SW 1271 (cell line): ENCODE measurements at places on chromosomes 13 and 19.
A peak's percentile ranks its signal among the peaks of the same experiment; 100 is the strongest.

DNA sequence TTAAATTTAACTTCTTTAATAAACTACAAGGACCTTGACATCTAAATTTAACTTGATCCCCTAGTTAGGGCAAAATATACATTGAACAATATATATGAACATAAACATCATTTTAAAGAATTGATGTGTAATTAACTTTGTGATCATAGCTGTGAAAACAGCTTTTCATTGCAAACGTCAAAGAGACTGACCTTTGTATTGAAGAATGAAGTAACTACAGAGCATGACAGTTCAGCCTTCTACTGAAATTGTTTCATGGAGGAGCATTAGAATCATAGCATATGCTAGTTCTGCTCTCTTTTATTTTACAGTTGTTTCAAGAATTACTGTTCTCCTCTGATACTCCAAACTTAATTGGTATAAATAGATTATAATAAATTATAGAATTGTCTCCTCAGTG is 123.4 kb upstream of the PRR20A start:
- DNase-seq = no peak

- peak; percentile 83 for DNase-seq
Observed at GRCh38 chr19:1279782-1280341, 4.5 kb downstream of the FAM174C start.

DNA sequence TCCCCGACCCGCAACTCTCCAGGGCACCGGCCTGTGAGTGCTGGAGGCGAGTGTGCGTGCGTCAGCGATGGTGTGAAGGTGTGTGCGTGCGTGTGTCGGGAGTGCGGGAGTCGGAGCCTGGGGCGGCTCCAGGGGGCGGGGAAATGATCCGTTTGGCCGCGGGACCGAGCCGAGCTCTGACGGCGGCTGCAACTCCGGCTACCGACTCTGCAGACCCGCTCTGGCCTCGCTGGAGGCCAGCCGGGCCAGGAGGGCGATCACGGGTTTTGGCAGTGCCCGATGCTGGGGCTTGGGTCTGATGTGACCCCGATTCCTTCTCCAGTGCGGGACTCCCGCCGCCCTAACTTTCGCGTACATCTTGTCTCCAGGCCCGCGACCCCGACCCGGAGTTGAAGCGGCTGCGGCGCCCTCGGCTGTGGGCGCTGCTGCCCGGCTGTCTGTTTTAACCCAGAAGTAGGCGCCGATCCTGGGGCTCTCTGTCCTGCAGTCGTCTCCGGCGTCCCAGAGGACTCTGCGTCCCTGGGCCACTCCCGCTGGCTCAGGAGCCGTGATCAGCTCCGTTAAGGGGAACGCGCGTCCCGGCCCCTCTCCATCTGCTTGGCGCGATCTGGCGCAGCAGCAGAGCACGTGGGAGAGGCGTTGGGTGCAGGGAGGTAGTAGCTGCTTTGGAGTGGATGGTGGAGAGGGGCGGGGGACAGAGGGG is 1.2 kb downstream of the CHST8 start:
- no peak for DNase-seq

GRCh38 chr13:70893832-70894231 is 785.6 kb upstream of the KLHL1 start:
- no peak for DNase-seq

- no peak for DNase-seq
Observed at GRCh38 chr13:38785042-38785441, 98.2 kb downstream of the FREM2 start.

GRCh38 chr13:102710261-102710679 is 15.4 kb upstream of the METTL21C start:
- no peak for DNase-seq

DNA sequence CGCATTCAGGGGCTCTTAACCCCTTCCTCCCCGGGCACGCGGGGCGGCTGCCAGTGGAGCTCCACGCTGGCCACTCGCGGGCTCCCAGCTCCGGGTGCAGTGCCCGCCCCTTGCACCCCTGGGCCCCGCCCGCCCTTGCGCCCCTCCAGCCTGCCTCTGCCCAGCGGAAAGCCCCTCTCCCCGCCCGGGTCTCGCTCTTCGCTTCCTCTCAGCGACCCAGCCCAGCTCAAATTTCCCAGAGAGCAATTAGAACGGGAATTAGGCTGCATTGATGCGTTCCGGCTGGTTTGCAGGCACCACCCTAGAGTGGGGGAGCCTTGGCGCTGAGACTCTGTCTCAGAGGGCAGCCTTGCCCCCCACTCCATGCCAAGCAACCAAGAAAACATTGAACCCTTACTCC is 1.8 kb upstream of the GSX1 start:
- no peak for DNase-seq

GRCh38 chr13:64029343-64030093 is 2613.9 kb upstream of the PCDH20 start:
- no peak for DNase-seq

DNA sequence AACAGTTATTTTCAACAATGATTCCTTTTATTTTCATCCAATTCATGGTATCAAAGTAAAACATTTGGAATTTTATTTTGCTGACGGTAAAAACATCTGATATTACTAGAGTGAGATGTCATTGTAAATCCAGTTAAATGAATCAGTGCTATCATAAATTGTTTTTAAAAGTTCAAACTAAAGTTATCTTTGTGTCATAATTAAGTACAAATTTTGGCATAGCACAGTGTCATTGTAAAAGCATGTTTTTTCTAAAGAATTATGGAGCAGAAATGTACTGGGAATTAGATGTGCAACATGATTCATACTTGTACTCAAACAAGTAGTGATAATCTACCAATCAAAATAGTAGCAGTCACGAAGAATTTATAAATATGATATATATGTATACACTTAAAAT is 92.8 kb downstream of the FAM216B start:
- DNase-seq = no peak

DNA sequence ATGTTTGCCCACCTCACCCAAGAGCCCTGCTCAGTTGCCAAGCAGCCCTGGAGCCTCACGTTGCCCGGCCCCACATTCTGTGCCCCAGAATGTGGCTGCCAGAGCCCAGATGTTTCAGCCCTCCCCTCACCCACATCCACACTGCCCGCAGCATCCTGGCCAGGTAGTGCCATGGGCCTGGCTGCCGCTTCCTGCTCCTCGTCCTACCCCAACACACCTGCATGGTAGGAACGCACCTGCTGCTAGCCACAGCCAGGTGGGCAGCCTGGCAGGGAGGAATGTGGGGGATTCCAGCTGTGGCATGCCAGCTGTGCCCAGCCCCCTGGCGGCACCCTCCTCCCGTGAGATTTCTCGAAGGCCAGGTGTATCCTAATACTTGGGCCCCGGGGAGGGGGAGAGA is 7.5 kb upstream of the NFIX start:
- no peak for DNase-seq

DNA sequence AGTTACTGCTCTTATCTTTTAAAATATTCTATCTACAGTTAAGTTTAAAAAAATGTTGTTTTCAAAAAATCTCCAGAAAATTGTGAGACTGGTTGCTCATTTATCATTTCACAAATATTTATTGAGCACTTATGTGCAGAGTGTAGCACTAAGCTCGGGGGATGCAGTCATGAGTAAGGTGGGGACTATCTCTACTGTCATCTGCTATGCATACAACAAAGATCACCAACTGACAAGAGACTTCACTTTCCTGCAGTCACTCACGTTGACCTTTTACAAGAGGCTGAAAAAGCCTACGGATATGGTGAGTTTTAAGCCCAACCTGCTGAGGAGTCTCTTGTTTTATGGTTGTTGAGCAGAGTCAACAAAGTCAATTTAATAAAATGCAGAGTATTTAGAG is 392.5 kb downstream of the KLF12 start:
- no peak for DNase-seq

DNA sequence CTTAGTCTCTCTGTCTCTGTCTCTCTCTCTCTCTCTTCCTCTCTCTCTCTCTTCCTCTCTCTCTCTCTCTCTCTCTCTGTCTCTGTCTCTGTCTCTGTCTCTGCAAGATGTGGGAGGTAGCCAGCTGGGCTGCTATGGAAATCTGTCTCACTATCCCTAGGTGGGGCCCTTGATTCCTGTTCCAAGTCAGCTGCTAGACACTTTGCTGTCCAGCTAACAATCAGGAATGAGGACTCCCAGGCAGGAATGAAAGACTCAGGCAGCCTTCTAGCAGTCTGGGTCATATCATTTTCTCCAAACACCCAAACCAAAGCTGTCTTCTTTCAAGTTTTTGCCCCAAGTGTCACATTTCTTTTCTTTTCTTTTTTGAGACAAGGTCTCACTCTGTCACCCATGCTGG is 23.2 kb downstream of the CATSPERD start:
- no peak for DNase-seq

DNA sequence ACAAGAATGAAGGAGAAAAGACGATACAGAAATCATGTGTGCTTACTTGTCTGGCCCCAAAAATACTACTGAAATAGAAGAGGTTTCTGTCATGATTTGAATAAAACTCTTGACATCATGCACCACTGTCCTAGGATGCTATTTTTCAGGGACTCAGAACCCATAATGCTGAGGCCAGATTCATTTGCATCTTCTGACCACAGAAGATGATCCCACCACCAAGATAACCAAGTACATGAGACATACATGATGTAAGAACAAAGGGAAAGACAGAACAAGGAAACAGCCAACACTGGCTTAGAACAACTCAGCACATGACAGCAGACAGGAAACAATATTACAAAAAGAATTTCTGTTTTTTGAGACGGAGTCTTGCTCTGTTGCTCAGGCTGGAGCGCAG is 2.5 kb downstream of the ZNF552 start:
- no peak for DNase-seq

- DNase-seq = peak; percentile 77
Observed at GRCh38 chr19:19591133-19591825, 27.2 kb downstream of the PBX4 start.

DNA sequence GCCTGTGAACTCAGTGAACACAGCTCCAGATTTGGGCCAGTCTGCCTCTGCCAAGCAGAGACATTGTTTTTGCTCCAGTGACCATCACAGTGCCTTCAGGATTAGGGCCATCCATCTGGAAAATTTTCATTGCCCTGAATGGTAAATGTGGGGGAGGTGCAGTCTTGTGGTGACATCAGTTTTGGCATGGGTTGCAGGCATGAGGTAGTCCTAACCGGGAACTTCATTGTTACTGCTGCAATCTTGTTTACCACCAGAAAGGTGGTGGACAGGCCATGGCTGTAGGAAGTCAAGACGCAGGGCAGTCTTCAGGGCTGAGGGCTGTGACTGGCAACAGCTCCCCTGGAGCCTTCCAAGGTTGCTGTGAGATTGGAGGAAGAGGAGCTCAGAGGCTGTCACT is 55.2 kb downstream of the SPATA13 start:
- DNase-seq = no peak

- DNase-seq = no peak
Observed at GRCh38 chr19:977058-977464, 7.1 kb upstream of the WDR18 start.

DNA sequence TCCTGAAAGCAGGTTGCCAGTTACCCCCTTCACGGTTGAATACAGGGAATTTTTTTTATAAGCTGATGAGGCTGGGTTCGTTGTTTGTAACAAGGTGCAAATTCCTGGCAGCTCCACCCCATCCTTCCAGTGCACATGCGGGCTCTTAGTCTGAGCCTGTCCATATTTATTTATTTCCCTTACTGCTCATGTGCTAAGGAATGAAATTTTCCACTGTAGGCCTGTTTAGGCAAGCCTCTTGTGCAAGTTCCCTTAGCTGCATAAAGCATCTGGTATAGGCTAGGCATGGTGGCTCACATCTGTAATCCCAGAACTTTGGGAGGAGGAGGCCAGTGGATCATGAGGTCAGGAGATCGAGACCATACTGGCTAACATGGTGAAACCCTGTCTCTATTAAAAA is 560.9 kb upstream of the PCDH9 start:
- DNase-seq = no peak

DNA sequence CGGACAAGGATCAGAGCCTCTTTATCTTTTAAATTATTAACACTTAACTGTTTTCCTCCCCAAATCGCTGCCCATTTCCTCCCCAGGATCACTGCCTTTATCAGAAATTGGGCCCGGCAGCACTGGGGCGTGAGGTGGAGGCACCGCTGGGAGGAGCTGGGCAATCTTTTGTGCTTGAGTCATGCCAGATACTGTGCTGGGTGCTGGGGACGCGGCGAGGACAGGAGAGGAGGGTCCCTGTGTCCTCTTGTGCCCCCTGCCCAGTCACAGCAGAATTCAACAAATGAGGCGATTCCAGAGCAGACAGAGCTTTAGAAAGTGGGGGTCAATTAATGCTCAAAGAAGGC is 347.8 kb downstream of the ZNF536 start:
- no peak for DNase-seq
